ENCODE measurements at places on chromosomes 16 and 17.

DNA sequence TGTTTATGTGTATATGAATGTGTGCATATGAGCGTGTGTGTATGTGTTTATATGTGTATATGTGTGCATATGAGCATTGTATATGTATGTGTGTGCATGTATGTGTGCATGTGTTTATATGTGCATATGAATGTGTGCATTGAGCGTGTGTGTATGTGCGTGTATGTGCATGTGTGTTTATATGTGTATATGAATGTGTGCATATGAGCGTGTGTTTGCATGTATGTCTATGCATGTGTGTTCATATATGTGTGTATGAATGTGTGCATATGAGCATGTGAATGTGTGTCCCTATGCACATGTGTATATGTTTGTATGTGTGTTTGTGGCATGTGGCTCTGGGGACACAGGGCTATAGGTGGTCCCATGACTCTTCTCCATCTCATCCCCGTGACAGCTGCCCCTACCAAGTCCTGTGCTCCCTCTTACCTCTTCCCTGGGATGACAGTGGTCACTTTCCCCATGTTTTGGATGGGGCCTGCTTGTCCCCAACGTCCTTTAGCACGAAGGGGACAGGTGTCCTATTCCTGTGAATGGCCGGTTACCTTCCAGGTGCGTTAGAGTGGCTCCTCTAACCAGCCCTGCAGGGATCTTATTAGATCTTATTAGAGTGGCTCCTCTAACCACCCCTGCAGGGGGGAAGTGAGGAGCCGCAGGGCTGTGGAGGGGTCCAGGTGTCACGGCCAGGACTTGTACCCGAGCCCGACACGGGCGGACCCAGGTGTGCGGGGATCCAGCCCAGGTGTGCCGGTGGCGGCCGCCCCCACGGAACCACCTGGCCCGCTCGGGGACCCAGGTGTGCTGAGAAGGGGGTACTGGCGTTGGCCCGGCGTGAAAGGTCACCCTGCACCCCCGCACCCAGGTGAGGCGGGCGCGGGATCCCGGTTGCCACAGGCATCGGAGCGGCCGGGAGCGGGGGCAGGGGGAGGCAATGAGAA lies 105.6 kb downstream of the SEC14L1 start:
- DNase-seq = no peak

DNA sequence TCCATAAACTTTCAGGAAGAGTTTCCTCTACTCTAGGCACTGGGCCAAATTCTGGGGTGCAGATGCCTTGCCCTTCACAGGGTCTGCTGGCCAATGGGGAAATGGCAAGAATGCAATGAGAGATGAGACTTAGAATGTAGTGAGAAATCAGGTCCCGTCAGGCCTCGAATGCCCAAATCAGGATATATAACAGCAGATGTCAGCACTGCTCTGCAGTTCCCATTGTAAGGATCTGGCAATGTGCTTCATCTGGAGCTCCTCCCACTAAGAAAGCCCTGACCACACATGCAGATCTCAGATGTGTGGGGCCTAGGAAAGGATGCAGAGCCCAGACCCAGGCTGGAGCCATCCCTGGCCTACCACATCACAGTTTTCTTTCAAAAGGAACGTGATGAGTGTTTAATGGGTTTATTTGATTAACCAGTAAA lies 13.9 kb upstream of the LPCAT2 start:
- DNase-seq = no peak

DNA sequence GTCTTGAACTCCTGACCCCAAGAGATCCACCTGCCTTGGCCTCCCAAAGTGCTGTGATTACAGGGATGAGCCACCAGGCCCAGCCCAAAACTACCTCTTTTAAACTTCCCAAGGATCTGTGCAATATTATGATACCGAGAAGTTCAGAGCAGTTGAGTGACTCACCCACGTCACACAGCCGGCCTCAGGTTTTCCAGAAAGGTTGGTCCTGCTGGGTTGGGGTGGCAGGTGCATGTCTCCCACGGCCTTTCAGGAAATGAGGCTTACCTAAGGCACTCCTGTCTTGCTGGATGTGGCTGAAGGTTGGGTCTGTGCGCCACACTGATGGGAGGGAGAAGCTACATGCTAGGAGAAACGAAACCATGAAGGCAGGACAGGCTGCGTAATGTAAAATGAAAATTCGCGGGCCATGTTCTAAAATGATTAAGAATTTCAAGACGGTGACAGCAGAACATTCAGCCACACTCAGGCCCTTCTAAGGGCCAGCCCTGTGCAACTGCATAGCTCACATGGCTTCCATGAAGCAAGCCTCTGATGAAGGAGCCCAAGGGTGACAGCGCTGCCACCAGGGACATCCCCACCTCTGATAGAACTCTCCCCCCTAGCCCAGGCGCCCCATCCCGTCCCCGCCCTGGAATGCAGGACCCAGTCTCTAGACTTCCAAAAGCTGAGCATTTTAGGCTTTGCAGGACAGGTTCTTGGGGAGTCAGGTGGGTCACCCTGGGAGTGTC lies 6.6 kb upstream of the GLIS2 start:
- no peak for DNase-seq

GRCh38 chr16:13629704-13630103 lies 290.2 kb upstream of the ERCC4 start:
- no peak for DNase-seq

GRCh38 chr16:85330694-85331188 lies 218.5 kb upstream of the CIBAR2 start:
- no peak for DNase-seq

DNA sequence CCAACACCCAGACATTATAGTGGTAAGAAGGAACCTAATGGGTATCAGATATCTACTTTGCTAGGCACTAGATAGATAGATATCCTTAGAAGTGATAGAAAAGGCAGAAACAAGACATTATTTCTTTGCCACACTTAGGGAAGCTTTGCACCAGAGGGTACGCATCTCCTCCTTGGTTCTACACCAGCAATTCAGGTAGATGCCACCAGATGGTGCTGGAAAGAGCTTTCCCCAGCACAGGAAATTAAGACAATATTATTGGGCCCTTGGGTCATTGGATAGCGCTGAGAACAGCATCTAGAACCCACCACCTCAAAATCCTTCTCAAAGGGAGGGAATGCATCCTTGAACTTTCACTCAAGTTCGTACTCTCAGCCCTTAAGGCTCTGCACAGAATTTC lies 173.8 kb upstream of the CCL2 start:
- no peak for DNase-seq

GRCh38 chr17:77182205-77183172 lies 41.7 kb downstream of the SEC14L1 start:
- no peak for DNase-seq

- no peak for DNase-seq
Observed at GRCh38 chr17:20236578-20237227, 227.5 kb downstream of the SPECC1 start.

DNA sequence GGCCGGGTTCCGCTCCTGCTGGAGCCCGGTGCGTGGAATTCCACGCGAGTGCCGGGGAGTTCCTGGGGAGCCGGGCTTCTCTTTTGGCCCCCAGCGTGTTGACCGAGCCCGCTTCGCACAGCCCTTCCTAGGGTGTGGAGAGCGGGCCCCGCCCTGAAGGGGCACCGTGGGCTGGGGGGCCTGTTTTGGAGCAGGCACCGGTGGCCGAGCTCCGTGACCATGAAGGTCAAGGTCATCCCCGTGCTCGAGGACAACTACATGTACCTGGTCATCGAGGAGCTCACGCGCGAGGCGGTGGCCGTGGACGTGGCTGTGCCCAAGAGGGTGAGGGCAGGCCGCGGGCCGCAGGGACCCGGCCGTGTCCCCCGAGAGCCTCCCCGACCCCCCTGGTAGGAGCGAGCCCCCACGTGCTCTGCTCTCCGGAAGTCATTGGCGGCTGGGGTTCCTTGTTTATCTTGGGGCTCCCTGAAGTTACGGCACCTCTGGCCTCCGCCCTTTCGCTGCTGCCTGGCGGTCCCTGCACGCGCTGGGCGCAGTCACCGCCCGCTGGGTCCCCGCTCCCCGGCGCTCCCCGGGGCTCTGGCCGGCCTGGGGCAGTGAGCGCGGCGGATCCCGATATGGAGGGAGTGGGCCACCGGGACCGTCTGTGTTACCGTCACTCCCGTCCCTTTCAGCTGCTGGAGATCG lies 528 bp downstream of the HAGHL start:
- DNase-seq = no peak

GRCh38 chr16:79758615-79759346 lies 158.2 kb upstream of the MAF start:
- DNase-seq = no peak

GRCh38 chr17:29167393-29168078 lies 12.7 kb downstream of the MYO18A start:
- DNase-seq = no peak

- DNase-seq = no peak
Observed at GRCh38 chr16:64096689-64097088, 1025.2 kb downstream of the CDH11 start.

GRCh38 chr17:16820979-16821543 lies 131.0 kb downstream of the CCDC144A start:
- no peak for DNase-seq

- DNase-seq = no peak
Observed at GRCh38 chr16:1791256-1791942, 2.1 kb downstream of the IGFALS start.

- DNase-seq = no peak
Observed at GRCh38 chr17:74088934-74089329, 114.5 kb upstream of the RPL38 start.

DNA sequence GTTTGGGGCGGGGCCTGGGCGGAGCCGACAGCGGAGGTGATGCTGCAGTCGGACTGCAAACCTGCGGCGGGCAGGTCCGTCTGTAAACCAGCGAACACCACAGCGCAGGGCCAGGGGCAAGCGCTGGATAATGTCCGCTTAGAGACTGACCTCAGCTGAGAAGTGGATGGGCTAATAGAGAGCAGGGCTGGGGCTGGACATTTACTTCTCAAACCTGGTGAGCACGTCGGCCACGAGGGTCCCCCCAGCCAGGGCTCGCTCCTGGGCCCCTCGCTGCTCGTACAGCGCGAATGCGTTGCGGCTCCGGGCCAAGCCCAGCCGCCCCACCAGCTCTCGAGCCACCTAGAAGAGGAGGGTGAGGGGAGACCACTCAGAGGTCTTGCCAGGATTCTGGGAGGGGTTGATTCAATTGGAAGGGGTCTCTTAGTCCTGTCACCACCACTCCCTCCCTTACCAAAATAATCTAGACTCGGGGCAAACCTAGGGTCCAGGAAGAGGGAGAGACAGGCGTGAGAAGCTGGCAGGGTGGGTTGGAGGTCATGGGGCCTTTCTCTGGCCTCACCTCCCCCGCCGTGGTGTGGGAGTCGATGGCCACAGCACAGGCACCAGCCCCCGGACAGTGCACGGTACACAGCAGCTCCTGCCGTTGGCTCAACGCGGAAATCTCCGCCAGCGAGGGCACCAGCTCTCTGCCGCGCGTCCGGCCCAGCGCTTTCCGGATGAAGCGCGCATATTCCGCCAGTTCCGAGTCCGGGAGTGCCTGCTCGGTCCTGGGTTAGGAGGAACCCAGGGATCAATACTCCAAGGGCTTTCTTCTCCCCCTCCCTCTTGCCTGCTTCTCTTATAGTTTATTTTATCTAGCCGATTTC lies 5.8 kb downstream of the PLEKHH3 start:
- DNase-seq = no peak

DNA sequence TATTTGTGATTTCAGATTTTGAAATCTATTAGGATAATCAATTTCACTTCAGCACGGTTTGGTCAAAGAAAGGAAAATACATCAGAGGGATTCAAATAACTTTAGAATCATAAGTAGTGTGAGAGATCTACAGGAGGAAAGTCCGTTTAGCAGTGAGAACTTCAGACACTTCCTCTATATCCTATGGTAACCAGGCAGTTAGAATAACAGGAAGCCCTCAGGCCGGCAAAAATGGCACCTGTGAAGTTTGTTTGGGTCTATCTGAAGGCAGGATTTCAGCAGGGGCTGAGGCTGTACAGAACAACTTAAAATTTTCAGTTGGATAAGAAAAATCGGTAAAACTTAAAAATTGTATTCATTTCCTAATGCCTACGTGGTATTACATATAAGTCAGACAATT lies 24.9 kb downstream of the KCNJ16 start:
- no peak for DNase-seq

DNA sequence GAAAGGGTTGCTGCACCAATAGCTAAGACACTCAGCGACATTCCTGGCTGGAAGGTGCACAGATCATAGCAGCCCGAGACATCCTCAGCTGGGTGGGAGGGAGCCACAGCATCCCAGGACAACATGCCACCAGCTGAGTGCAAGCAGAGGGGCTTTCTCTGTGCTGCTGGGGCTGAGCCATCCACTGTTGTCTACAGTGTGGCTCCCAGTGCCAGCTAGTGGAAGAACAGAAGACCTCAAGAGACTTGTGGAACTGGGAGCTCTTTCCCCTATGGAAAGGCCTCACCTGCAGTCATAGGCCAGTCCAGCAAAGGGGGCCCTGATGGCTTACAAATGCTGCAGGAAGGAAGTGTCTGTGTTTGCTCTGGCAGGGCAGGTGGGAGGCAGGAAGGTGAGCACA lies 131.0 kb downstream of the C16orf78 start:
- DNase-seq = no peak

DNA sequence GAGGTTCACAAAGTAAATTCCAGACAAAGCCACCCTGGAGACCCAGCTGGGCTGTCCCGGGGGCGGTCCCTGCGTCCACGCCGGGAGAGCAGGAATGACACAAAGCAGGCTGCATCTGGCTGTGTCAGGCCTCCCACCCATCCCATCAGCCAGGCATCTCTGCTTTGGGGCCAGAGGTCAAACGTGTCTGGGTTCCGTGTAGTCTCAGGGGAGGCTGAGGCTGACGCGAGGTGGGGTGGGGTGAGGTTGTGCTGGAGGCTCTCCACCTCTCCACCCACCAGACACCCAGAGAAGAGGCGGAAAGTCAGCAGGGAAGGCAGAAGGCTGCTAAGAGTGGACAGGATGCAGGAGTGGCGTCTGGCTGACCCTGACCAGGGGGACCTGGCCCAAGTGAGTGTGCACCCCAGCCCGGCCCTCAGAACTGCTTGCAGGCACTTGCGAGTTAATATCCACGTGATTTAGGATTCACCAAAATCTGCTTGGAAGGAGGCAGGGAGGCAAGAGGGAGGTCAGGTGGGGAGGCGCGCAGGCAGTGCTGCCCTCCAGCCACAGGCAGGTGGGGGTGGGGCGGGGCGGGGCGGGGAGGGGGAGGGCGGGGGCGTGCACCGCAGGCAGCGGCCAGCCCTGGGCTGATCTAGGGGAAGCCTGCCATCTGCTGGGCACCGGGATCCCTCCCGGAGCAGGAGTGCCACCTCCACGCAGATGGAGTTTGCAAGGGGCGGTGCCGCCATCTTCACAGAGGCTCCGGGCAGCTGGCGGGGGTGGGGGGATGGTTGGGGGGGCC lies 44.3 kb downstream of the TBC1D16 start:
- no peak for DNase-seq

DNA sequence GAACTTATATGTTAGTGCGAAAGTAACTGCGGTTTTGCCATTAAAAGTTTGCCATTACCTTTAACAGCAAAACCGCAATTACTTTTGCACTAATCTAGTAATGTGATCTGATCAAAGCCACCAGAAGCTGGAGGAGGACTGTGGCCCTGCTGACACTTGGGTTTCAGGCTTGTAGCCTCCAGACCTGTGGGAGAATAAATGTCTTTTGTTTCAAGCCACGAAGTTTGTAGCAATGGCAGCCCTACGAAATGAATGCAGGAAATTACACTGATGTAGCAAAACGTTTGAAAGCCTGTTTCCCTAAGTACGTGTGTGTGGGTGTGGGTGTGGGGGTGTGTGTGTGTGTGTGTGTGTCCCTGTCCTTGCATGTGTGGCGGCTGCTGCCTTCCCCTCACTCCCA lies 66.6 kb downstream of the WSB1 start:
- no peak for DNase-seq
